ENCODE measurements at places on chromosomes 13 and 19.

GRCh38 chr19:18776736-18777135 lies 14.4 kb downstream of the COMP start:
- no peak for DNase-seq

DNA sequence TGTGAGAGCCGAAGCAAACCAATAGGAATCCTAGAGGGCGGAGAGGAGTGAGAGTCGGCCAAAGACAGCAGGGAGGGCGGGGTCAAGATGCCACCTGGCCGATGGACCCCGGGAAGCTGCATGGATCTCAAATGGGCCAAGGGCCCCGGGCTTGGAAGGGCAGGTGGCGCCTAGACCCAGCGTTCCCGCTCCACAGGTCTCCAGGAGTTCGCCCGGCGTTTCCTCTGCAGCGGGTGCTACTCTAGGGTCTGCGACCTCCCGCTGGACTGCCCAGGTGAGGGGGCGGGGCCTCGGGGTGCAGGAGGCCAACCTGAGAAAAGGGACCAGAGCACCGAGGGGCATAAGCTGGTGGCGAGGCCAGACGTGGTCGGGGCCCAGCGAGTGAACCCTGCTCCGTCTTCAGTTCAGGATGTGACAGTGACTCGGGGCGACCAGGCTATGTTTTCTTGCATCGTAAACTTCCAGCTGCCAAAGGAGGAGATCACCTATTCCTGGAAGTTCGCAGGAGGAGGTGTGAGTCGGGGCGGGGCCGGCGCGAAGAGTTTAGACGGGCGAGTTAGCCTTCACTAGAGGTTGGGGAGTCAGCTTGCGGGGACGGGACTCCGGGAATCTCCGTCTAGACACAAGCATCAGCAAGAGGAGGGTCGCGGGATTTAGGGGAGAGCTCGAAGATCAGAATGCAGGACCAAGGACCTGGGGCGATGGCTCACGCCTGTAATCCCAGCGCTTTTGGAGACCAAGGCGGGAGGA lies 9.9 kb downstream of the SPACA6 start:
- DNase-seq = no peak

DNA sequence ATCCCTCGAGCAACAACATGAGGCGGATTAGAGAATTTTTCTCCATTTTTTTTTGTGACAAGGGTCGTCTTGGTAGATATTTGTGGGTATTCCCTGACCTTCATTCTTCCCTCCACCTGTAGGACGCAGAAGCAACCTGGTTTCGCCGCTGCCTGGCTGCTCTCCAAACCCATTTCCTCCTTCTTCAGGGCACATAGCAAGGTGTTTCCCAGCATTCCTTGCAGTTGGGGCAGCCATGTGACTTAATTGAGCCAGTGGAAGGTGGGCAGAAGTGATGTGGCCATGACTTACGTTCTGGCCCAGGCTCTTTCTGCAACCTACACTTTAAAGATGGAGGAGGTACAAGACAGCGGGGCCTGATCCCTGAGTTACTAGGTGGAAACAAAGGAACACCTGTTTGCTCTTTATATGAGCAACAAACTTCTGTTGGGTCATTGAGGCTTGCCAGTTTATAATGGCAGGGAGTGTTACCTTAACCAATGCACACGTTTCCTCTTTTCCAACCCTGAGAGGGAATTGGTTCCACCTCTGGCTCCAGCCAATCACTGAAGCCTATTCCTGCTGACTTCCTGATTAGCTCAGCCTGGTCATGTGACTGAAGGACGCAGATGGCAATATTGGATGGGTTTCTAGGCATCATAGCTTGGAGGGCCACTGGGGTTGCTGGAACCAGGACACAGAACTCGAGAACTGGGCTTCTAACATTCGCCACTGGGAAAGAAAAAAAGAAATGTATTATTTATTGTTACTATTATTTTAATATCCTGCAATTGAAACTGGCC lies 30.8 kb upstream of the ZNRF4 start:
- DNase-seq = no peak

GRCh38 chr19:45103508-45104319 lies 10.7 kb downstream of the PPP1R37 start:
- DNase-seq = no peak

DNA sequence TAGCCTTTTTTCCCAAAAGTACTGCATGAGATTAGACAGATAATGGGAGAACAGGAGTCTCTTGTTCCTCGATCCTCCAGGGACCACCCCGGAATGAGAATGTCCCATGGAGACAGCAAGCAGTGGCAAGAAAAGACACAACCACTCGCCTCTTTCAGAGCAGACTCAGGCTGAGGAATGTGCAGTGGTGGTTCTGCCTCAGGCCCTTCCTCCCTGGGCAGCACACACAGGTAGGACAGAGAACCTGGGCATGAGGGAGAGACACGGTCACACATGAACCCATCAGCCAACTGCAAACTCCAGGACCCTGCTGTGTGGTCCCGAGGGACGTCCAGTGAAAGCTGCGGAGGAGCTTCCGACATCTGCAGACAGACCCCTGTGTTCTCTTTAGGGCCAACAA lies 31.0 kb downstream of the CRYL1 start:
- no peak for DNase-seq

DNA sequence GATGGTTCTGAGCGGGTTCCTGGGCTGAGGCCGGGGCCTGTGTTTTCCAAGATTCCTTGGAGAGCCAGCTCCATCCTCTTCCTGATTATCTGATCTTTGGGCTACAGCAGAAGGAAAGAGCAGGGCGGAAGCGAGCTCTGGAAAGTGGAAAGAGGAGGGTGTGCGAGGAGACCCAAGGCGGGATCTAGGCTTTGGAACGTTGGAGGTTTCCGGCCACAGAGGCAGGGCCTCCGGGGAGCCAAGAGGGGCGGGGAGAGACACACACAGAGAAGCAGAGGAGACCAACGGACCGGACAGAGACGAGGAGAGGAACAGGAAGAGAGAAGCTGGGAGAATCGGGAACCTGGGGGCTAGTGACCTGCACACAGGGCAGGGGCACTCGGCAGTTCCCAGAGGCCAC lies at the start of gene CLEC11A:
CLEC11A (plus strand) TSS at position 296 of the 400 bp plus-strand sequence. CDS start 162 bp downstream, outside the sequence.
- no peak for DNase-seq

DNA sequence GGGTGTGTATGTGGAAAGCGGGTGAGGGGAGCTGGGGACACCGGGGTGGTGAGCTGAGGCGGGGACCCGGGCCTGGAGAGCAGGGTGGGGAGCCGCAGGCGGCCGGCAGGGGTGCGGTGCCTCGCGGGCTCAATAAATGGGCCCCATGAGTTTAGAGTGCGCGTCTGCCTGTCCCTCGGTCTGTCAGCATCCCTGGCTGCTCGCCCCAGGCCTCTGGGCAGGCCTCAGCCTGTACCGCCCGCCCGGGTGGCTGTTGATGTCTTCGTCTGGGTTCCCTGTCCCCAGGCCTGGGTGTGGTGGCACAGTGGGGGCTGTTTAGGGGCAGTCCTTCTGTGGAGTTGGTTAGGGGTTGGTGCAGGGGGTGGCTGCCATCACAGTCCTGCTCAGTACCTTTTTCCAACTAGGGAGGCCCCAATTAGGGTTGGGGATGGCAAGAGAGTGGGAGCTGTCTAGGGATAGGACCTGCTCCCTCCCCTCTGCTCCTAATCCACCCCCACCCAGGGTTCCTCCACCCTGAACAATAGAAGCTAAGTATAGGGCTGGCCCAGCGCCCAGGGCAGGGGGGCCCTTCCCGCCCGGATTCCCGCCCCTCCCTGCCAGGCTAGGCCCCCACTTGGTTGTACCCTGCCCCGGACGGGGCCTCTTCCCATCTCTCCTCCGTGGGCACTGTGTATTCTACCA lies 12.2 kb downstream of the CIC start:
- no peak for DNase-seq

GRCh38 chr19:55301459-55302317 lies 17.9 kb downstream of the BRSK1 start:
- DNase-seq = peak; percentile 91

DNA sequence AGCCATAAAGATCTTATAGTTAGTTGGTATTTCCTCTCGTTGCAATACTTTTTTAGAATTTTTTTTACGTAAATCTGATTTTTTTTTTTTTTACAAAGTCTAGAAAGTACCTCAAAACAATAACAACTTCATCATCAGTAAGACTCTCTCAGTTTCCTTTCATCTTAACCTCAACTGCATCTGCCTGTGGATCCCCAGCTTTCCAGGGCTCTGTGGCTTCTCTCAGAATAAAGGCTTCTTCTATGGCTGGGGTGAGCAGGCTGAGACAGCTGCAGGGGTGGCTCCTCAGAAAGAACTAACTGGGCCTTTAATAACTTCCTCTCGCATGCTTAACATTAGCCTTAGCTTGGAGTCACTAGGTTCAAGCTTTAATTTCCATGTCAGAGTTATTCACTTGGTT lies 4.2 kb downstream of the ZNF506 start:
- DNase-seq = peak; percentile 56

DNA sequence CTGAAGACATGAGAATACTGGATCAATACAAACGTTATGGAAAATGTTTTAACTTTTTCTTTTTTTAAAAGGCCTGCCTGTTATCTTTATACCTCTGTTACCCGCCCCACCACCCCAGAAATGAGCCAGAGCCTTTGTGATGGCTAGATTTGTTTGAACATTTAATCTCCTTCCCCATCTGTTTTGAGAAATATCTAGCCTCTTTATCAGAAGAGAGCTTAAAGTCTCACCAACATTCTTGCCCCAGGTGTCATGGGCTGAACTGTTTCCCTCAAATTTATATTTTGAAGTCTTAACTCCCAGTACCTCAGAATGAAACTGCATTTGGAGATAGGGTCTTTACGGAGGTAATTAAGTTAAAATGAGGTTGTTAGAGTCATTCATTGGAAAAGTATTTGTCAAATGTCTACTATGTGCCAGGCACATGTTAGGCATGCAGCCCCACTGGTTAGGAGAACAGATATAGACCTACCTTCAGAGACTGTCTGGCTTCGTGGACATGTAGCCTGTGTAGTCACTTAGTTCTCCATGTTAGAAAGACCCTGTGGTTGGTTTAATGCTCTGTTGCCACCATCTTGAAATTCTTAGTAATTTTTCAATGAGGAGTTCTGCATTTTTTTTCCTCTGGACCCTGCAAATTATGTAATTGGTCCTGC lies 6.3 kb upstream of the RB1 start:
- DNase-seq = no peak

DNA sequence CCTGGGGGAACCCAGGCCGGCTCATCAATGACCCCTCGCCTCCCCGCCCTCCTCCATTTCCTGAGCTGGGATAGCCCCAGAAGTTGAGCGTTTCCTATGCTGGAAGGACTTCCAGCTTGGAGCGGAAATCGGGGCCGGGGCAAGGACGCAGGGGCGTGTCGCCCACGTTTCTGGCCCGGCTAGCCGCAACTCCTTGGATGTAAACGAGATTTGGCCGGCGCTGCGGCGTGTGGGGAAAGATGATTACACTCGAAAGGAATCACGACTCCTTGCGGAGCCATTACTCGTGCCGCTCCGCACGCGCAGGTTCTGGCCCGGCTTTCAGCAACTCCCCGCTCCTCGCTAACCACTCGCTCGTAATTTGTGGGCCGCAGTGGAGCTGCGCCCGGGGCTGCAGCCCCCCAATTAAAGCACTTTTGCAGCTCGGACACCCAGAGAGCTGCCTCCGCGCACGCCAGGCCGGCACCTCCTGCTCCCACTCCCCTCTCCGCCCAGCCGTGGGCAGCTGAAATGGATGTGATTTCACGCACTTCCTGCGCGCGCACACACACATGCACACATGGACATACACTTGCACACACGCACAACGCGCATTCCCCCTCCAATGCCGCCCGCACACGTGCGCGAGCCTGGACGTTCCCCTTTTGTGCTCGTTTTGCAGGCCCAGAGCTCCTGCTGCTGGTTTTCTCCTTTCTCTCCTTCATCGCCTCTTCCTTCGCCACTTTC lies 15.7 kb downstream of the ZIC5 start:
- DNase-seq = no peak

DNA sequence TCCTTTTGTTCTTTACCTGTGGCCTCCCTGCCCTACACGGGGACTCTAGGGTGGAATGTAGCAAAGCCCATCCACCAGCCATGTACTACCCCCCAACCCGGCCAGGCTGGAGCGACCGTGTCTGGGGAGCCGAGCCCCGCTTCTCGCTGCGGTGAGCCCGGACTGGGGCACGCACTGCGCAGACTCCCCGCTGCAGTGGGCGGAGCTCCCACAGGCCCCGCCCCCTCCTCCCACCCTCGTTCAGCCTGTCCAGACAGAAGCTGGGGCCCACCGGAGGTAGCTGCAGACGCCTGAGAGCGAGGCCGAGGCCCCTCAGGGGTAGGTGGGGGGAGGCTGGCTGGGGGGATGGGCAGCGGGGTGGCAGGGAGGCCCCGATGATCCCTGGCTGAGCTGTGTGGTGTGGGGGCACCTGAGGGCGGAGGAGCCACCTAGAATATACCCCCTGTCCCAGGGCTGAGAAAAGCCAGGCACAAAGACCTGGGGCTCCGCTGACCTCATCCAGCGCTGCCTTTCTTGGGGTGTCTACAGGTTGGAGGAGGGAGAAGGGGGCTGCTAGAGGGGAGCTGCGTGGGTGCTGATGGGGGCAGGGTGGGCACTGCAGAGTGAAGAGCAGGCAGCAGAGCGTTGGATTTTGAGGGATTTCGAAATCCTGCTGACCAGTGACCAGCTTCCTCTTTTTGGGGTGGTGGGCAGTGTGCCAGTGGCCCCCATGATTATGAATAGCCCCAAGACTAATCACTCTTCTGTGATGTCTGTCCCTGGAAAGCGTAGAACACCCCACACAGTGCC lies 17.3 kb downstream of the PLD3 start:
- peak; percentile 45 for DNase-seq

GRCh38 chr19:54455786-54456422 lies 6.9 kb downstream of the LENG8 start:
- DNase-seq = no peak

- no peak for DNase-seq
Measured at GRCh38 chr13:49533591-49534269, 38.0 kb downstream of the PHF11 start.

- DNase-seq = no peak
Measured at GRCh38 chr13:112477070-112477619, 101.0 kb downstream of the SPACA7 start.

DNA sequence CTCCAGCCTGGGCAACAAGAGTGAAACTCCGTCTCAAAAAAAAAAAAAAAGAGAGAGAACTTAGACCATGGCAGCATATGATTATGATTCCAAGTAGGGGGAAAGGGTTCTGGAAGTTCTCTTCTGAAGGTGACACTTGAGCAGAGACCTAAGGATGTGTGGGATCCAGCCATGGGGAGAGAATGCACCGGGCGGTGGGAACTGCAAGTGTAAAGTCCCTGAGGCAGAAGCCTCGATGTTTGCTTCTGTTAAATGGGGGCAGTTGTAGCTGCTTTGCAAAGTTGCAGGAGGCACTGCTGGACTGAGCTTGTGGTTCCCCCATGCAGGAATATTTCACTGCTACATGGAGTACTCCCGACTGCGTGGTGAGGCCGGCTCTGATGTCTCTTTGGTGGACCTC lies 9.1 kb downstream of the SLC44A2 start:
- DNase-seq = no peak
